Right renal pelvis (tissue), 4 donors: ENCODE measurements at places on chromosomes 2 and 18. TPM values are rescaled to one million over a fixed set of nuclear protein-coding genes. Genes with fewer than 3 reads are reported as not detected.

Gene CYRIA
- polyA plus RNA-seq: 3.5 TPM

- no peak for DNase-seq
Observed at GRCh38 chr2:38129481-38129880, 53.5 kb upstream of the CYP1B1 start.

DNA sequence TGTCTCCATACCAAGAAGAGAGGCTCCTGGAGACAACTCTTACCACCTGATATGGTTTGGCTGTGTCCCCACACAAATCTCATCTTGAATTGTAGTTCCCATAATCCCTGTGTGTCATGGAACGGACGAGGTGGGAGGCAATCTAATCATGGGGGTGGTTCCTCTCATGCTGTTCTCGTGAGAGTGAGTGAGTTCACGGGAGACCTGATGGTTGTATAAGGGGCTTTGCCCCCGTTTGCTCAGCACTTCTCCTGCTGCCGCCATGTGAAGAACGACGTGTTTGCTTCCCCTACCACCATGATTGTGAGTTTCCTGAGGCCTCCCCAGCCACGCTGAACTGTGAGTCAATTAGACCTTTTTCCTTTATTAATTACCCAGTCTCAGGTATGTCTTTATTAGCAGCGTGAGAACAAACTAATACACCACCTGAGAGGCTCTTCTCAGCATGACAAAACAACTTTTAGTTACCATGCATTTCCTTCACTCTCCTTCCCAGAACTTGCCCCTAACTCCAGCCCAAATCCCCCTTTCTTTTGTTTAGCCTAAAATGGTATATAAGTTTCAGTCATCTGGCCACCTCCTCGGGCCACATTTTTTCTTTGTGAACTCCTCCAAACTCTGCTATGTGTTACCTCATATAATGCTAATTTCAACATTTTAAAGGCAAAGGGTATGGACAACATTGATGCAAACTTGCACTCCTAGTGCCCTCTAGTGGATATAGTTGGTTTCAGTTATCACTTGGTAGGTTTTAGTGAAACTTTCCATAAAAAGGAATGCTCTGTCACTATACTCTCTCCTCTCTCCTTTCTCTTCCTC lies 58.6 kb upstream of the SLC25A52 start:
- peak; percentile 44 for DNase-seq

Gene MC4R
- 0.15 TPM for polyA plus RNA-seq

DNA sequence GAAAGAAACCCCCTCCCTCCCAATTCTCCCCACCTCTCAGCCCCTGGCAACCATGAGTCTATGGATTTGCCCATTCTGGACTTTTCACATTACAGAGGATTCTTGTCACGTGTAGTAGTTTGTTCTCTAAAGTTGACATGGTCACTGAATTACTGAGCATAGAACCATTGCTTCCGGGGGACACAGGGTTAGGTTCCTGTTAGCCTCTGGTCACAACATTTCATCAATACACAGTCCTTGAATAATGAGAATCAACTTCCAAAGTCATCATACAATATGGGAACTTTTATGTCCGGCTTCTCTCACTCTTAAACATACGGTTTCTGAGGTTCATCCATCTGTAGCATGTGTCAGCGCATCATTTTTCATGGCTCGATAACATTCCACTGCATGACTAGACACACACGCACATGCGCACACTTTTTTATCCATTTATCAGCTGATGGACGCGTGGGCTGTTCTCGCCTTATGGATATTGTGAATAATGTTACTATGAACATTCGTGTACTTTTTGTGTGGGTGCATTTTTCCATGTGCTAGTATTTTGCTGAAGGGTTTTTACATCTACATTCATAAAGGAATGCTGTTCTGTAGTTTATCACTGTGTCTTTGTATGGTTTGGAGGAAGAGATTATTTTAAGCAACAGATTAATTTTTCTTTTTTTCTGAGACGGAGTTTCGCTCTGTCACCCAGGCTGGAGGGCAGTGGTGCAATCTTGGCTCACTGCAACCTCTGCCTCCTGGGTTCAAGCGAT lies 48.1 kb downstream of the PARD6G start:
- DNase-seq: no peak

Gene RAX
- polyA plus RNA-seq: not detected

DNA sequence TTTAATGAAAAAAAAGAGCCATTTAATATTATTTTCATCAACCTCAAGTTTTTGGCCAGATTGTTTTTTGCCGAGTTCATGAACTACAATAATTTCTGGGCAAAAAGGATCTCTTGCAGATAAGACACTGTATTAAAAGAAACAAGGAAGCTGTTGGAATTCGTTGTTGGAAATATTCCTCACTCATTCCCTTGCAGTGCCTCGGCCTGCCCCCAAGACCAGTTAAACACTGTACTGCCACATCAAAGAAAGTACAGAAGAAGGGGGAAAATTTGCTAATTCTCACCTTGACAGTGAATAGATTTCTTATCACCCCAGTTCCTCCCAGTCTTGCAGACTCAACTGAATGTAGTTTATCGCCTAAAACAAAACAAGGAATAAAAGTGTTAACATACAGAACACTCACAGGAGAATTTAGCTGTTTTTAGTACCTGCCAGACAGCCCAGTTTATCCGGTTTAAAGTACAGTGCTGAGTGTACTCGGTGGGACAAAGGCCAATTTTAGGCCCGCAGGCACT lies 1.2 kb downstream of the IDH1 start:
- no peak for DNase-seq
